Daoy (cell line): ENCODE measurements at places on chromosomes 1 and 21. TPM values are rescaled to one million over a fixed set of nuclear protein-coding genes. Genes with fewer than 3 reads are reported as not detected.

GRCh38 chr21:41953831-41954653 lies at the start of gene C2CD2:
Gene C2CD2 (minus strand): TSS chr21:41954018. CDS start chr21:41953648, 370 bp downstream.
- peak; percentile 90 for DNase-seq

GRCh38 chr1:186404454-186405051 lies 28.9 kb downstream of the ODR4 start:
- peak; percentile 8 for DNase-seq

The PSMB4 gene
- total RNA-seq = 662 and 883 TPM in 2 replicates

DNA sequence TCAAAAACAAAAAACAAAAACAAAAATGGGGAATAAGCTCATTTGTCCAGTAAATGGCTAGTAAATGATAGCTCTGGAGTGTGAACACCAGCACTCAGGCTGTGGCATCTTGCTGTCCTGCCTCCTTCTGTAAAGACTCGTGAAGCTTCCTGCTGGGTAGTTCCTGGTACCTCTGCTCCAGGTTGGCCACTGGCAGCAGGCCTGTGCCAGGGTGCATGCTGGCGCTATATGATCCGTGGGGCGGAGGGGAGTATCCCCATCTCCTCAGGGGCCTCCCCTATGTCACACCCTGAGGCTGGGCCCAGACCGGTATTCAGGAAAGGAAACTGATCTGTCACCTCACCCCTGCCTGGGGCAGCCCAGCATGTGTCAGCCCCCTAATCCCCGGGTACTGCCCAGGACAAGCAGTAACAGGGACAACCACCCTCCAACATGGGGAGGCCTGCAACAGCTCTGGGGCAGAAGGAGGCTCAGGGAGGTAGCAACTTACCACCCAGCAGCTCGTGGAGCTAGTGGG lies 14.1 kb downstream of the ALPL start:
- no peak for DNase-seq

- DNase-seq = no peak
These were observed 163.3 kb downstream of the TM2D1 start for GRCh38 chr1:61561666-61562065.

The S100A9 gene
- not detected in 2 replicates for total RNA-seq

- DNase-seq = no peak
These were observed 185.0 kb downstream of the ZBTB18 start for GRCh38 chr1:244236101-244236500.

The FCAMR gene
- total RNA-seq = not detected in 2 replicates

DNA sequence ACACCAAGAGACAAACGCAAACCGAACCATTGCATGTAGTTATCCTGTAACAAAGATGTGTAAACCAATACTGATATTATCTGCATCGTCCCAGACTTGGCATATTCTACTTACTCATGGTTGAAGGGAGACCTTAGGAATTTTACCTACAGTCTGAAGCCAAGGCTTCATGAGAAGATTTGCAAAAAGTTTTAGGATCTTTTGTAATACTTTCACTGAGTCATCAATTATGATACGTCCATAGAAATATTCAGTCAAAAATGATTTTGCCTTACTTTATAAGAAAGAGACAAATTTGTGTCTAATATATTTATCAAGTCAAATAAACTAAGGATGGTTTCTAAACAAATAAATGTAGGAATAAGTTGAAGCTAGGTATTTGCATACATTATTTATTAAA lies 1176.1 kb upstream of the ADGRL2 start:
- DNase-seq = no peak

DNA sequence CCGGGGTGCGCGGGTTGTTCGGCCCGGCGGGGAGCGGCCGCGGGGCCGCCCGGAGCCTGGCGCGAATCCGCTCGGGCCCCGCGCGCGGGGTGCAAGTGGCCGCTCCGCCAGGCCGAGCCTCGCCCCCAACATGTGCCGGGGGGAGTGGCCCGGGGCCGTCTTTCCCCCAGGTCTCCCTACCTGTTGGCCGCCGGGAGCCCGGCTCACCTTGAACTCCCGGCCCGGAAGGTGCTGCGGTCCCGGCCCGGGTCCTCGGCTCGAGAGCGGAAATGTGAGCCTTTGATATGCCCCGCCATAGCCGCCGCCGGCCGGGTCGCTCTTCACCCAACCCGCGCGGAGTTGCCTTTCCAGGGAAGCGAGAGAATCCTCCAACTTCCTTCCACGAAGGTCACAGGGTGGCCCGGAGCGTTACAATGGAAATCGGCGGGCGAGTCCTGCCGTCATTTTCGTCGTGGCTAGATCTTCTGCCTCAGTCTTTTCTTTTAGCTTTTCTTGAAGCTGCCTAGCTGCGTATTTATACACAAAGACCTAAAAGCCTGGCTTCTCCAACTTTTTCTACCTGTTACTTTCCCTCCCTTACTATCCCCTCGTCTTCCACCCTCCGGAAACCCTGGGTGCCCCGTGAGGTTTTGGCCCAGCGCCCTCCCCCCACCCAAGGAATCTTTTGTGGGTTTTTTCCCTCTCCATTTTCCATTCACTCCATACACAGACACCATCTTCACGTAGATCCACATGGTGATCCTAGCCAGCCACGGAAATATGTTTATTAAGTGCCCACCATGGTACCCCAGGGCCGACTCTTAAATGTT lies 867 bp downstream of the PTGFRN start:
- DNase-seq = peak; percentile 66

The ALX3 gene
- not detected in 2 replicates for total RNA-seq
